ENCODE measurements at places on chromosomes 5 and 9. TPM values are rescaled to one million over a fixed set of nuclear protein-coding genes. Genes with fewer than 3 reads are reported as not detected.

The ENC1 gene
- total RNA-seq, result 46.2 TPM

The PRDM9 gene
- not detected for total RNA-seq

The LVRN gene
- 0.16 TPM for total RNA-seq

The APBA1 gene
- 14.3 TPM for total RNA-seq

The TRIM14 gene
- 1.8 TPM for total RNA-seq

The SHLD3 gene
- 2.9 TPM for total RNA-seq

The CHD1 gene
- total RNA-seq, result 20.3 TPM

The PCDHA4 gene
- total RNA-seq, result not detected

The PROB1 gene
- total RNA-seq, result 1.5 TPM

The PFN3 gene
- not detected for total RNA-seq

The MARCOL gene
- not detected for total RNA-seq

The C9 gene
- total RNA-seq, result not detected

The UBAP2 gene
- 12.1 TPM for total RNA-seq

The OGN gene
- 0.49 TPM for total RNA-seq

The DAB2 gene
- total RNA-seq, result 94.4 TPM

The HTR4 gene
- total RNA-seq, result not detected

The SLC6A7 gene
- total RNA-seq, result not detected

The CCDC112 gene
- 2.2 TPM for total RNA-seq

The ARPC5L gene
- total RNA-seq, result 19.8 TPM

The POLR3G gene
- total RNA-seq, result 0.72 TPM

The CKMT2 gene
- total RNA-seq, result not detected

The CTSL gene
- 423 TPM for total RNA-seq

The PCDHGA1 gene
- 0.54 TPM for total RNA-seq

The LIX1 gene
- total RNA-seq, result not detected

The MCIDAS gene
- not detected for total RNA-seq

The WHRN gene
- 1.8 TPM for total RNA-seq

The PIP5KL1 gene
- 16.4 TPM for total RNA-seq

The PCDHAC2 gene
- under 0.01 TPM for total RNA-seq

The PCDHB8 gene
- total RNA-seq, result 0.49 TPM

The TXNDC8 gene
- not detected for total RNA-seq

The F12 gene
- not detected for total RNA-seq

The PCDHGA7 gene
- 3.6 TPM for total RNA-seq

The PCYOX1L gene
- total RNA-seq, result 16.4 TPM

The GAPVD1 gene
- 22.4 TPM for total RNA-seq

The FAM78A gene
- total RNA-seq, result 0.90 TPM

The LCN12 gene
- not detected for total RNA-seq

The ST8SIA4 gene
- 2.4 TPM for total RNA-seq

The RNF180 gene
- total RNA-seq, result 2.5 TPM

The PCDHGA2 gene
- total RNA-seq, result 5.8 TPM

The MYO10 gene
- total RNA-seq, result 24.9 TPM

The DOCK8 gene
- 0.36 TPM for total RNA-seq

The MAPK9 gene
- 20.6 TPM for total RNA-seq
